ENCODE measurements at places on chromosomes 12 and 14.

- no peak for DNase-seq
Measured at GRCh38 chr12:58347188-58347587, 405.8 kb downstream of the ATP23 start.

DNA sequence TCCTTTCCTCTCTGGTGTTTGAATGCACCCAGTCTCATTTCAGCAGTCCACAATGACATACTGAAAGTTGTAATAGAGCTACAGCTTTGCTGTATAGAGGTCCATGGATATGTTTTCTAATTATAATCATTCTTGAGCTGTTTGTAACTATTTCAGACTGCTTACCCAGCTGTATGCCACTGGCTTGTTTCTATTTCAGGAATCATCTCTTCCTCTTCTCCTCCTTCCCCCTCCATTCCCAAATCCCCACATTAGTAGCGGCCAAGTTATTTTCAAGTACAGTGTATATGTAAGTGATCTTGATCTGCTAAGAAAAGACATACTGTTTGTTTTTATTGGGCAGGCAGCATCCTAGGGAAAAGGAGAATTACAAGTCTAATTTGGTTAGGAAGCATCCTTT is 775.0 kb downstream of the DIO2 start:
- DNase-seq: no peak

DNA sequence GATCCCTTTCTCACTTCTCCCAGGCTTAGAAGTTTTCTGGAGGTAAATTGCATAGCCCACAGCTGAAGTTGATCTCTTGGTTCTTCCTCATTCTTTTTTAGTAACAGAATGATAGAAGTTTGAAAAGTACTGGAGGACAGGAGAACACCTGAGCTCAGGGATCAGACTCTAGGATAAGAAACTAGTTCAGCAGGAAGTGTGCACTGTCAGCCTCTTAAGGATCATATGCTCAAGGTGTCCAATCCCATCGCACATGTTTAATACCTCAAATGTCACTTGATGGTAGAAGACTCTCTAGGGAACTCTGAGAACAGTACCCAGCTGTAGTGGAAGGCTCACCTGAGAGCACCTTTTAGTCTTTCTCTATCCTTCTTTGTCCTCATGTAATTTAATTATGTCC is 14.7 kb upstream of the LIMA1 start:
- no peak for DNase-seq

DNA sequence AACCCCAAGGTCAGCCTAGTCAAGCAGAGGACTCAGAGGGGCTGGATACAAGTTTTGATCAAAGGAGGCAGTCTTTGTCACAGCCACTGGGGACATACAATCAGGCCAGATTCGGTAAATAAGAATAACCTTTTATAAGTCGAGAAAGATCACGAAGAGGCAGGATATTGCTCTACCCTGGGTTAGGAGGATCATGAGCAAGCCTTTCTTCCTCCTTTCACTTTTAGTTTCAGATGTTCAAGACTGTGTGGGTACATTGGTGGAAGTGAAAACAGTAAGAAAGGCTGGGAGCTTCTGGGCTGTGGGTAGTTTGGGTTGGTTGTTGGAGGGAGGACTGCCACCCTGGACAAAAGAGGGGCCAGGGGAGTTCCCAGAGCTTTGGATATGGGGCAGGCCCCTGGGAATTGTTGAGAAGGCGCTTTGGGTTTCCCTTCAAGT is 127.7 kb downstream of the SNAPC1 start:
- DNase-seq: no peak

GRCh38 chr12:80015660-80016059 is 80.8 kb upstream of the PPP1R12A start:
- DNase-seq: no peak

- no peak for DNase-seq
Measured at GRCh38 chr12:92650228-92650822, 52.5 kb upstream of the PLEKHG7 start.

DNA sequence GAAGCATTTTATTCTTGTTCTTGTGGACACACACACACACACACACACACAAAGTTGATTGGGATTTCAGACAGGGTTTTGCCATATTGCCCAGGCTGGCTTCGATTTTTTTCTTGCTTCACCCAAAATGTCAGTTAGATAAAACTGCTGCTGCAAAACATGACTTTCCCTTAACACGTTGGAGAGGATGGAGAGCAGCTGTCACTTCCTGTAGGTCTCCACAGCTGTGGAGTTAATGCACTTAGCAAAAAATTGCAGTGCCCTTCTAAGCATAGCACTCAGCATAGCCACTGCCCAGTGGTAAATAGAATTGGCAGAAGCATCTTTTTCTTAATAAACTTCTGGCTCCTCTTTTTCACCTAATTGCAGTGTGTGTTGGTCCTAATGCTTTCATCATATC is 54.5 kb downstream of the PDZRN4 start:
- no peak for DNase-seq

DNA sequence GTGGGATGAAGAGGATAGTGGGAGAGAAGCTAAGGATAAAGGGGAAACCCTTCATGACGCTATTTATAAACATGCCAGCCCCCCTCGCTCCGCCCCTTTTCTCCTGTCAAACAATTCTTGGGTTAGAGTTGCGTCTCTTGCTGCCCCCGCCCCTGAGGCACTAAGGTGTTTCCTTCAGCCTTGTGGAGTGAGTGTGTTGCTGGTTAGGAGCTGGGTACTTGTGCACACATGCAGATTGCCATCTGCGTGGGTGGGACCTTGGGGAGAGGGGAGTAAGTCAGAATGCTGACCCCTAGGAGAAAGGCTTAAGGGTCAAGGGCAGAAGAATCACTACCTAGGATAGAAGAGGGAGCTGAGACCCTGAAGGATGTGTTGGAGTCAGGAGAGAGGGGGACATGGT is 5.4 kb downstream of the FOXJ2 start:
- DNase-seq: no peak

GRCh38 chr14:71448431-71449315 is 483.6 kb upstream of the RGS6 start:
- DNase-seq: no peak

DNA sequence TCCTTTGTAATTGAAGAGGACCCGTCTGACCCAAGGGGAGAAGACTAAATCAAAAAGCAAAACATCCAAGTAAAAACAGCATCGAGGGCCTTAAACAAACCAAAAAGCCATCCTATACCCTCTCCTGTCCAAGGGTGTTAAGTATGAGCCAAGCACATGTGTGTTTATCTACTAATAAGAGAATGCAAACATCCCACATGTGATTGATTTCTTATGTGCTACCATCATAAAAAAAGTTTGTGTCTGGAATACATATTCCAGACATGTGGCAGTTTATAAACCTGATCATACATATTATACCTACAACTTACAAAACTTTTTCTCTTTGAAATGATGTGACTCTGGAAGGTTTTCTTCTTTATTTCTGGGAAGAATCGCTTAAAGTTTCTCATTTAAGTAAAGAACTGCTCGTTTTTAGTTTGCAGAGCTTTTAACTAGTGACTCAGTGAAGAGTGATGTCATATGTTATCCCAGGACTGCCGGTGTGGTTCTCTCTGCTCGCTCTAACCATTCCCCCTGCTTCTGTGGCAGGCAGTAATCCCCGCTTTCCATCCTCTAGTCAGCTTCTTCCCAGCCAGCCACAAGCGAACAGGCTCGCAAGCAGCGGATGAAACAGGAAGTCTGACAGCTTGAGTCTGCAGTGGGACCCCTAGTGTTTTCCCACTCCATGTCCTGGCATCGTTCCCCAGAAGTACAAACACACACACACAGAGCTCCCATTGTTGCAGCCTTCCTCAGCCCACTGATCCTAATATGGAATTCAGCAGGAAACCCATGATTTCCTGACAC is 431 bp upstream of the RHOJ start:
- DNase-seq: no peak
